Activated naive CD4-positive, alpha-beta T cell treated with Interleukin-2 at 50 U/mL for 16 hours (primary cell): ENCODE measurements at places on chromosomes 13 and 19.

DNA sequence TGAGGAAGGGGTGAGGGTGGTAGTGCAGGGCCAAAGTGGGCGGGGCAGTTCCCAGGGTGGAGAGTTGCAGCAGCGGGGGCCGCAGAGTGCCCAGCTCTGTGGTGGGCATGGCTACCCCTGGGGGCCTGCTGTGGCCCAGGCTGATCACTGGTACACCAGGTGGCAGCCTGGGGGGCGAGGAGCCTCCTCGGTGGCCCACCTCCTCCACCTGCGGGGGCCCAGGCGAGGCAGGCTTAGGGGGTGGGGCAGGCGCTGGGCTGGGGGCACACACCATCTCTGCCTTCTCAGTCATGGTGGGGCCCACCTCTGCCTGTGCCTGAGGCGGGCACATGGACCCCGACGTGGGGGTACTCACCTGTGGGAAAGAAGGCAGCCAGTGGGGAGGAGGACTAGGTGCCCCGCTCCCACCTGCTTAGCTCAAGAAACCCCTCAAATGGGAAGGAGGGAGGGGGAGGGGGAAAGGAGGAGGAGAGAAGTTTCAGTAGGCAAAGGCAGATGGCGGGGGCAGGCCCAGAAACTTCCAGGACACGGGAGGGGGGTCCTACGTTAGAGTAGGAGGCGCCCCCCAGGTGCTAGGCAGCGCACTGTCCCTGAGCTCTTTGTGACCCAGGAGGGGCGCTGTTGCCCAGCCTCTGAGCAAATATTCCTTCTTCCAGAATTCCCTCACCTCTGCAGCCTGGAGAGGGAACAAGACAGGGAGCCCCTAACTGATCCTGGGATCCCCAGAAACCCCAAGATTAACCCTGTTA is 1.6 kb downstream of the LYL1 start:
- no peak for DNase-seq

DNA sequence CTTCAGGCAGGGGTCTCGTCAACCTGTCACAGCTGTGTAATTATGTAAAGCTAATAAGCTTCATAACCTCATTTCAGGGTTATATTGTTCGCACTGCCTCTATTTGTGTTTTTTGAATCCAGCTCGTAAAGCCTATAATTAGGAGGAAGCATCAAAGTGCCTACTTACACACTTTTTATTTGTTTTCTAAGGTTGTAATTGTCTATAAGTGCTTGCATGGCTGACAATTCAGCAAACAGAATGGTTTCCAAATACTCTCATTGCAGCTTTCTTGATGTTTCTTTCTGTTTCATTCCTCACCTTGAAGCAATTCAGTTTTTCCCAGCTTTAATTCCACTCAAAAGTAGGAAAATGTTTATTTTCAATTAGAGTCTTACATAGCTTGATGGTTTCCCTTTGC is 336.3 kb downstream of the HS6ST3 start:
- DNase-seq, result no peak

DNA sequence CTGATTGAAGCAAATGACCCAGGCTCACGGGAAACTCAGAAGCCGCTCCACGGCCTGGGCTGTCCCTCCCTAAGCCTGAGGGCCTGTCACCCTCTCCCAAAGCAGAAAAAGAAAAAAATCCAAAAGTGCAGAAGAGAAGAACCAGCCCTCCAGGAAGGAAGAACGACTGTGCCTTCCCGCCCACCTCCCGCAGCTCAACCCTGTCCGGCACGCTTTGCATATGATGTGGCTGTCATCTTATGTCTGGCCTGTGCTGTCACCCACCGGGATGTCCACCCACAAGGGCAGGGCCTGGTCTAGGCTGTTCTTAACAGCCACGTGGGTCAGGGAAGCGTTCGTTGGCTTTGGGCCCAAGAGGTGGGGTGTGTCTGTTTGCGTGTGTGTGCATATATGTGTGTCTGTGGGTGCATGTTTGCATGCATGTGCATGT is 13.7 kb downstream of the ZBTB7A start:
- no peak for DNase-seq

GRCh38 chr19:38684078-38684861 is 36.8 kb downstream of the ACTN4 start:
- DNase-seq, result peak; percentile 42

DNA sequence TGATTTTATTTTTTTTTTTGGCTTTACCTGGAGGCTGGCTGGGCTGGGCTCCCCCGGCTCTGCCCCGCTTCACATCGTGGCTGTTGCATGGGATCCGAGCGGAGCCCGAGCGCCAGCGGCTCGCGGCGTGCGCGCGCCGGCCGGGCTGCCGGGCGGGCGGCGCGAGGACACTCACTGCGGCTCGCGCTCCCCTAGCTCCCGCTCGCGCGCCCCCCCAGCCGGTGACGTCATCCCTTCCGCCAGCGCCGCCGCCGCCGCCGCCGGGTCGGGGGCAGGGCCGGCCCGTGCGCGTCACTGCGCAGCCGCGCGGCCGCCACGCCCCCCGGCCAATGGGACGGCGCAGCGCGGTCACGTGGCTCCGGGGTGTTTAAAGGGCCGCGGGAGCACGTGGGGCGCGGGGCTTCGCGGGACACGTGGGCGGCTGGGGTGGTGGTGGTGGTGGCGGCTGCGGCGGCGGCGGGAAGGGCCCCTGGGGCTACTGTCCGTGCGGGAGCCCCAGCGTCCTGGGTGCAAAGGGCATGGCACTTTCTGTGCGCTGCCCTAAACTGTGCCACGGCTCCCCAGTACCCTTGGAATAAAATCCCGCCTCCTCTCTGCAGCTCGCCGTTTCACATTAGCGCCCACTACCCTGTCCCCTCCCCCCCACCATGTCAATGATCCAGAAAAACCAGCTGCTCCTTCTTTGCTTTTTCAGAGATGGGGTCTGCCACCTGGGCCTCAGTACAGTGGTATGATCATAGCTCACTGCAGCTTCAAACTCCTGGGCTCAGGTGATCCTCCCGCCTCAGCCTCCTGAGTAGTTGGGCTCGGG is at the start of gene PTPRS:
PTPRS (minus strand) TSS at position 176 of the 811 bp plus-strand sequence. CDS start 54,672 bp downstream, outside the sequence.
- DNase-seq, result peak; percentile 56

DNA sequence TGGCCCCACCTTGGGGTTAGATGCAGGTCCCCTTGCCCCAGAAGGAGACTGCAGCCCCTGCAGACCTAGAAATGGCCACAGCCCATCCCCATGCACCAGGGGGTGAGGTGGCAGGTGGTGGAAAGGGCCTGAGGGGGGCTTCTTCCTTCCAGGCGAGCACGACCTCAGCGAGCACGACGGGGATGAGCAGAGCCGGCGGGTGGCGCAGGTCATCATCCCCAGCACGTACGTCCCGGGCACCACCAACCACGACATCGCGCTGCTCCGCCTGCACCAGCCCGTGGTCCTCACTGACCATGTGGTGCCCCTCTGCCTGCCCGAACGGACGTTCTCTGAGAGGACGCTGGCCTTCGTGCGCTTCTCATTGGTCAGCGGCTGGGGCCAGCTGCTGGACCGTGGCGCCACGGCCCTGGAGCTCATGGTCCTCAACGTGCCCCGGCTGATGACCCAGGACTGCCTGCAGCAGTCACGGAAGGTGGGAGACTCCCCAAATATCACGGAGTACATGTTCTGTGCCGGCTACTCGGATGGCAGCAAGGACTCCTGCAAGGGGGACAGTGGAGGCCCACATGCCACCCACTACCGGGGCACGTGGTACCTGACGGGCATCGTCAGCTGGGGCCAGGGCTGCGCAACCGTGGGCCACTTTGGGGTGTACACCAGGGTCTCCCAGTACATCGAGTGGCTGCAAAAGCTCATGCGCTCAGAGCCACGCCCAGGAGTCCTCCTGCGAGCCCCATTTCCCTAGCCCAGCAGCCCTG is 4.2 kb upstream of the F10 start:
- DNase-seq, result no peak

- no peak for DNase-seq
Measured at GRCh38 chr13:74080762-74081161, 53.4 kb downstream of the KLF12 start.

- no peak for DNase-seq
Measured at GRCh38 chr13:75407998-75408397, 74.0 kb downstream of the TBC1D4 start.

GRCh38 chr19:15935167-15935702 is 906 bp upstream of the CYP4F11 start:
- DNase-seq, result no peak

DNA sequence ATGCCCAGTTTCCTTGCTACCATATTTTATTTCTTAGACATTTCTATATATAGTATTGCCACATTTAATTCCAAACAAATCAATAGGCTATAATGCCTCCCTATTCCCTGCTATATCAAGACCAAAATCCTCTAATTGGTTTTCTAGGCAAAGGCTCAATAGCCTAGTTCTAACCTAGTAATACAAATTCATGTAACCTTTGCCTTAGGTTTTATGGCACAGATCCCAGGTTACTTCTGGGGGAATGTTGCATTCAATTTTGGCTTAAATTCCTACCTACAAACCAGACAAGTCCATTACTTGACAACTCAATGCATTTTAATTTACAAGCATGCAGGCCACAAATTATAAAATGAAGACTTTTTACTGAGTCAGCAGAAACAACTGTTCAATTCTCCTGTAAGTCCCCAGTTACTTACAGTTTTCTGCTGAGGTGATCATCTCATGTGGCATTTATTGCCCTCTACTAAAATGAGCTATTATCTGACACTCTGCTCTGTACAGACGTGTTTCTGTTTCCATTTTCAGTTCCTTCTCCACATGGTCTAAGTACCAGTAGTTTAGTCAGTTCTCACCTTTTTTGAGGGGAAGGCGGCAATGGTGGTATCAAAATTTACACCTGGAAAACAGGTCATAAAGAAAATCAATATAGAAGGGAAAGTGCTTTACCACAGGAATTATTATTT is 11.7 kb downstream of the KCNRG start:
- no peak for DNase-seq

- DNase-seq, result no peak
Measured at GRCh38 chr13:108315273-108315672, 45.8 kb downstream of the TNFSF13B start.

GRCh38 chr13:74111399-74111798 is 22.8 kb downstream of the KLF12 start:
- no peak for DNase-seq

DNA sequence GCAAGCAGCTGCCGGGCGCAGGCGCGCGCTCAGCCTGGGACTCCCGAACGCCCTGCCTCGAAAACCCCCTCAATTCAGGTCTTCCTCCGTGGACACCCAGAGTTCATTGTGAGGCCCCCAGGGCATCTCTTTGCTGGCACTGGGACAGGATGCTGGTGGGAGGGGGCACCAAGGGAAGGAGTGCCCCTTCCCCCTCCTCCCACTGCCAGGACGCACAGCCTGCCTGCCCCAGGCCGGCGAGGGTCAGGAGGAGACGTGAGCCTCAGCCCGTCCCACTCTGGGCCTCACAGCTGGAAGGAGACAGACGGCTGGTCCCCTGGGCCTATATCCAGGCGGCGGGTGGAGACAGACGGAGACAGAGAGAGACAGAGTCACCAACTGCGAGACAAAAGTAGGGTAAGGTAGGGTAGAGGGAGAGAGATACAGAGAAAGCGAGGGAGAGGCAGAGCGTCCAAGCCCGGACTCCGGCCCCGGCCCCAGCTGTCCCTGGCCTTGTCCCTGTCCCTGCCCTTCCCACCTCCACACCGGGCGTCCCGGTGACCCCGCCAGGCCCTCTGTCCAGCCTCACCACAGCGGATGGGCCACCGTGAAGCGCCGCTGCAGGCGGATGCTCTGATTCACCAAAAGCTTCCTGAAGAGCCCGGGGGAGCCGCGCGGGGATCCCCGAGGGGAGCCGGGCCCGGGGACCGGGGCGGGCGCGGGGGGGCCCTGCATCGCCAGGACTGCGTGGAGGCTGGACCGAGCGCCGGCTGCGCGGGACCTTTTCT is at the start of gene PDE4C:
PDE4C (minus strand) TSS at position 737 of the 767 bp plus-strand sequence; CDS start at position 714, 23 bp downstream.
- DNase-seq, result no peak

DNA sequence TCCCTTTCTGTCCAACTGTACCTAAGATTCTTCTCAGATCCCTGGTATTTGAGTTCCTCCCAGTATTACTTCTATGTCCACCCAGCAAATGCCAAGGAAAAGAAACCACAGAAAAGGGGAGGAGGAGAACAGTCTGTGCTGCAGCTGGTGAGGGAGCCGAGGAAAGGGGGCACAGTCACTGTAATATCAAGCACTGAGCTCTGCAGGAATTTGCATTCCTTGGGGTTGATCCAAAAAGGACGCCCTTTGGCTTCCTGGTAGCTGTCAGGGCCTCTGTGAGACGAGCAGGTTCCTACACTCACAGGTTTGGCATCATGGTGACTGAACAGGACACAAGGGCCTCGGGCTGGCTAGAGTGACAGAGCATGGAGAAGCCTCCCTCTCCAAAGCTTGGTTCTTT is 273.4 kb downstream of the NHLRC3 start:
- DNase-seq, result no peak

- DNase-seq, result no peak
Measured at GRCh38 chr19:7661744-7662538, 6.9 kb upstream of the RETN start.

DNA sequence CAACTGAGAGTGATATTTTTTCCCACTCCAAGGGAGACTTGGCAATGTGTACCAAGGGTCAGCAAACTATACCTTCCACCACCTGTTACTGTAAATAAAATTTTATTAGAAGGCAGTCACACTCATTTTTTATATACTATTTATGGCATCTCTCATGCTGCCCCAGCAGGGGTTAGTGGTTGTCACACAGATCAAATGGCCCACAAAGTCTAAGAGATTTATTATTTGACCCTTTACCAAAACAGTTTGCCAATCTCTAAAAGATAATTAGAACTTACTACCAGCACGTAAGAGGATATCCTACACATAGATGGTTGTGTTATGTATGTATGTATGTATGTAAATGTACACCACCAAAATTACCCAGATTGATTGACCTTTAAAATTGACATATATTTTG is 185.1 kb downstream of the PRR20E start:
- DNase-seq, result no peak

GRCh38 chr13:74466020-74466419 is 331.8 kb upstream of the KLF12 start:
- DNase-seq, result no peak

DNA sequence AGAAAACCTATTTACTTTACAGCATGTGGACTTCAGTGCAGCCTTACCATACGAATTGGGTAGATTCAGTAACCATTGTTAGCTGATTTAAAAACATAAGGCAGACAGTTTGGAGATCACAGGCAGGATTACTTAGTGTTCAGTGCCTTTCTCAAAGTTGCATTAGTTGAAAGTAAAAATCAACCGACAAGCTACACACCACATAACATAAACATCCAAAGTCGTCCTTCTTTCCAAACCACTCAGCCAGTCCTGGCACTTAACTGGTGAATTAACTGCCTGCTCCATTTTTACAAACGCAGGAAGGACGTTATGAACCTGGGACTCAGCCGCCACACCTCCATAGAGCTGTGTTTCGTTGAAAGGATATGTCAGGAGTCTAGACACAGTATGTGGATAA is 91.4 kb downstream of the COL4A1 start:
- DNase-seq, result no peak

- no peak for DNase-seq
Measured at GRCh38 chr19:294341-294945, 3.2 kb upstream of the PLPP2 start.

DNA sequence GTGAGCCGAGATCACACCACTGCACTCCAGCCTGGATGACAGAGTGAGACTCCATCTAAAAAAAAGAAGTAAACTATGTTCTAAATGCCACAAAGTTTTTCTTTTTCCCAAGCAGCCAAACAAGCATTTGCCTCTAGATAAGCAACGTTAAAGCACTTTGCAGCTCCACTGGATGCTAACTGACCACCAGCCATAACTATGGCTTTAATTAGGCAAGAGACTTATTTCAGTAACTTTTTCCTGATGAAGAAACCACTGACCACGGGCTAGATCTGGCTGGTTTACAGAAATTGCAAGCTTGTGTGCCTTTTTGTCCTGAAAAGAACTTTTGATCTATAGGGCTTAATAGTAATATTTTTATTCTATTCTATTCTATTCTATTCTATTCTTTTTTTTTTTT is 22.1 kb downstream of the CD70 start:
- DNase-seq, result no peak

GRCh38 chr19:29247051-29247450 is 34.1 kb upstream of the UQCRFS1 start:
- DNase-seq, result no peak
